GM12864 (cell line): ENCODE measurements at places on chromosomes 3 and 15.
A peak's percentile ranks its signal among the peaks of the same experiment; 100 is the strongest.

DNA sequence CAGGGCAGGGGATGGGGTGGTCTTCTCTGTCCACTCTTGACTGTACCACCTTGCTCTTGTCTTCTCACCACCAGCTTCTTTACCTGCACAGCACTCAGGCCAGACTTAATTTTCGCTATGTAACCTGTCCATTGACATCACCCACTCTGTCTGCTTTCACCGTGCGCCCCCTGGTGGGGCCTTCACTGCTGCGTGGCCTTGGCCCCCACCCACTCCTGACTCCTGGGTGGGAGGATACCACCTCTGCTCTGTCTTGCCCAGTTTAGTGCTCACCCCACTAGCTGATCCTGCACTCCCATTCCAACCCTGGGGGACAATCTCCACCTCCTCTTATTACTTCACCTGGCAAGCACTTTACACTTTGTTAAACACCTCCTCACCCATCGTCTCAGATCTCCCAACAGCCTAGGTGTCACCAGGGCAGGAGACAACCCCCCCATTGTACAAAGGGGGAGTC lies 17.7 kb downstream of the PTH1R start:
- no peak for DNase-seq

DNA sequence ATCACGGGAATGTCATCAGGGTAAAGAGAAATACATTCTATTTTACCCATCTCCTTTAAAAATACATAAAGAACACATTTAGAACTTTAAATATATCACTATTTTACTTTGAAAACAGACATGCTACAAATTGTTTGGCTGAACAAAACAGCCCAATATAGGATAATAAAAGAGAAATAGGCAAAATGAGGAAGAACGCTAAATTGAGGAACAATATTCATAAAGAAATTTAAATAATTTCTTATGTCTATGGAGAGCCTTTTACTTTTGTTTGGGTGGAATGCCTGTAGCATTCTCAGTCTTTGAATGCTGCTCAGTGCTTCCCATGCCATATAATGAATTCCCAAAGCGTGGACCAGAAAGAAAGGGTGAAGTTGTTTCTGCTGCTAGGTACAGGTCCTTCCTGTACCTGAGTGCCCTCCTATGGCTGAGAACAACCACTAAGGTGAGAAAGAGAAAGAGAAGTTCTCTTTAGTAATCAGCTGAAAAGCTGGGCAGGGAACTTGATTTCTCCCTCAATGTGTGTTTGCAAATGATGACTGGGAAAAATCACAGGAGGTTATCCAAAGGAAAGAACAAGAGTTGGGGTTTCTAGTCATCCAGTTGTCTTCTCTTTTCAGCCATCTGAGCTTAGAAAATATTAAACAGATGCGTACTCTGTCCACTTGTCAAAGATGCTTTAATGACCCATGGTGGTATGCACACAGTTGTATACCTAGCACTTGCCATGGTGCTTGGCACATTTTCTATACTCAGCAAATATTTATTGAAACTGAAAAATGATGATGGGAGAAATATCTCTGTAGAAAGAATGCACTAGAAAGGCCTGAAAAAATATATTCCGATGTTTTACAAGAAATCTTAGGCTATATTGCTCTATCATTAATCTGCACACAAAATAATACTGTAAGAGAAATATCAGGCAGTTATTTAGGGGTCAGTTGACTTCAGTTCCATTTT lies 404.6 kb downstream of the TIGIT start:
- DNase-seq = no peak

GRCh38 chr15:35293353-35294130 lies 208.4 kb upstream of the NANOGP8 start:
- DNase-seq = no peak

DNA sequence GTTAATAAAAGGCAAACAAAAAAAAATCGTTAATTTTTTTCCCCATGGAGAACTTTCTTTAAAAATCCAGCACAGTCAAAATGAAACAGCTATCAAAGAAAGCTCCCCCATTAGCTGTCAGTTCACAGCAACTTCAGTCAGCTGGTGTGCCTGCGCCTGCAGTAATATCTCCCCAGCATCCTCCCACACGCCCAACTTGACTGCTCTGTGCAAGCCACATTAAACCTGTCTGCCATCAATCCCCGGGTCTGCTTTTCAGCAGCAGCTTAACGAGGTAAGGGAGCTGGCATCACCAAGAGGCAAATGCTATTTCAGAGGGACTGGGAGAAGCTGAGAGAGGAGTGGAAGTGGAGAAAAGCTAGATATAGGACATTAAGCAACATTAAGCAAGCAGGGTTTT lies 337.5 kb downstream of the GAP43 start:
- no peak for DNase-seq

- no peak for DNase-seq
Measured at GRCh38 chr3:188827103-188827502, 344.7 kb upstream of the TPRG1 start.

DNA sequence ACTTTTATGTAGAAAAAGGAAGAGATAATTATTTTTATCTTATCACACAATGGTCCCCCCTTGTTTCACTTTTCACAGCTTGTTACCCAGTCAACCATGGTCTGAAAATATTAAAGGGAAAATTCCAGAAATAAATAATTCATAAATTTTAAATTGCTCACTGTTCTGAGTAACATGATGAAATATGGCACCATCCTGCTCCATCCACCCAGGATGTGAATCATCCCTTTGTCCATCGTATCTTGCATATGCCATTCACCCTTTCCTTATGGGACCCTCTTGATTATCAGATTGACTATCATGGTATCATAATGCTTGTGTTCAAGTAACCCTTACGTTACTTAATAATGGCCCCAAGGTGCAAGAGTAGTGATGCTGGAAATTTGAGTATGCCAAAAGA lies 43.7 kb downstream of the ANKRD28 start:
- DNase-seq = no peak

DNA sequence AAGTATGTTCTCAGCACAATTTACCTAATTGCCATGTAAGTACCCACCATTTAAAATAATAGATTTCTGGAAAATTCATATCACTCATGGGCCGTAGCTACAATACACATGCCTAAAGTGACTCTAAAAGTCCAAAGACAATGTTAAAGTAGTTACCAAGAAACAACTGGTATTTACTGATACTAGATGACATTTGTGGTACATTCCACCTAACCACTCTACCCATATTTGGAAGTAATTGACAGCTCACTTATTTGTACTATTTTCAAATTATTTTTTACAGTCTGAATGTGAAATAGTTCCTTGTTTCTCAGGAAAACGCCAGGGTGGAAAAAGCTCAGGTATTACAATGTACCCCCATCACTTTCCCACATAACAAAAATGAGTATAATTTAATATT lies 573.0 kb downstream of the MECOM start:
- no peak for DNase-seq

DNA sequence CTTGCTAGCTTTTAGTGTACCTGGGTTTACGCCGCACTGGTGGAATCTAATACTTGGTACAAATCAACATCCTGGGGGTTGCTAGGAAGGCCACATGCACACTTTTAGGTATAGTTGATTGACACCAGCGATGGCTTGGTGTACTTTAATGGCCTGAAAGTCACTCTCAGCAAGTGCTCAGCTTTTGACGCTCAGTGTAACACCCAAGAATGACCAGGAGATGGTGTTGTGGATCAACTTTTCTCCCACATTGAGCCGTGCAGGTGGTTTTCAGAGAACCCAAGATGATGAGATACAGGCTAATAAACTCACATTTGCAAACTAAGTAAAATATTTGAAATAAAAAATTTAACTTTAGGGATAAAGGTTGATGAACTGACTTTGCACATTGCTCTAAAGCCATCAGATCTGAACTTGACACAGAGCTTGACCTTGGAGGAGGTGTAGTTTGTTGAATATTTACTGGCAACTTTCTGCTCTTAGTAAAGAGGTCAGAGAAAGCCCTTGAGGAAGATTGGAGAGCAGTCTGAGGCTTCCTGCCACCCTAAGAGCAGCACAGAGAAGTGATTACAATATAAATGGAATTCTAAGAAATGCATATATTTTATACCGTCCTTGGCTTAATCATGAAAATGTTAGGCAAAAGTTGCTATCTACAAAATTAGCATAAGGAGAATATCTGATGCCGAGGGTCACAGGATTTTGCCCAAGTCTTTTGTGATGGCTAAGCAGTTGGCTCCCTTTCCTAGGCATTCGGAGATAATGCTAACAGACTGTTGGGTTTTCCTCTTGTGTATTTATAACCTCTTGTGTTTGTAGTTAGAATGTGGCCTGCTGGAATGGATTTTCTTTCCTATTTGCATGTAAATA lies 143.4 kb upstream of the RASGRP1 start:
- DNase-seq = peak; percentile 22

GRCh38 chr3:119175872-119176756 lies 2.7 kb downstream of the UPK1B start:
- no peak for DNase-seq

GRCh38 chr3:1275495-1275894 lies 182.7 kb downstream of the CNTN6 start:
- DNase-seq = no peak

- DNase-seq = no peak
Measured at GRCh38 chr3:30685267-30685667, 78.9 kb downstream of the TGFBR2 start.

DNA sequence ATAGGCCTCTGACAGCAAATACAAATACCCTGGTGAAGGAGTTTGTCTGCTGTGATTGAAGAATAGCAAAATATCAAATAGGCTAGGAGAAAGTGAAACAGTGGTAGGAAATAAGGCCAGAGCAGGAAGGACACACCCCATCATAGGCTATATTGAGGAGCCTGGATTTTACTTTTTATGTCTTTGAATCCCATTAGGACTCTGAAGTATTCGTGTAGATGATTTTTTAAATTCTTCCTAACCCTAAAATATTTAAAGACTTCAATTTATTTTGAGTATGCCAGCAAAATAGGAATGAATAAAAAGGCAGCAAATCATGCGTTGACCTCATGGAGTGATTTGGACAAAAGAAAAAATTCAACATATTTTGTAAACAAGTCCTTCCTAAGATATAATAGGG lies 562.8 kb downstream of the NAALADL2 start:
- no peak for DNase-seq

GRCh38 chr15:33545866-33546265 lies 235.1 kb downstream of the RYR3 start:
- DNase-seq = no peak

- no peak for DNase-seq
Measured at GRCh38 chr3:151404316-151404715, 19.8 kb upstream of the P2RY12 start.

DNA sequence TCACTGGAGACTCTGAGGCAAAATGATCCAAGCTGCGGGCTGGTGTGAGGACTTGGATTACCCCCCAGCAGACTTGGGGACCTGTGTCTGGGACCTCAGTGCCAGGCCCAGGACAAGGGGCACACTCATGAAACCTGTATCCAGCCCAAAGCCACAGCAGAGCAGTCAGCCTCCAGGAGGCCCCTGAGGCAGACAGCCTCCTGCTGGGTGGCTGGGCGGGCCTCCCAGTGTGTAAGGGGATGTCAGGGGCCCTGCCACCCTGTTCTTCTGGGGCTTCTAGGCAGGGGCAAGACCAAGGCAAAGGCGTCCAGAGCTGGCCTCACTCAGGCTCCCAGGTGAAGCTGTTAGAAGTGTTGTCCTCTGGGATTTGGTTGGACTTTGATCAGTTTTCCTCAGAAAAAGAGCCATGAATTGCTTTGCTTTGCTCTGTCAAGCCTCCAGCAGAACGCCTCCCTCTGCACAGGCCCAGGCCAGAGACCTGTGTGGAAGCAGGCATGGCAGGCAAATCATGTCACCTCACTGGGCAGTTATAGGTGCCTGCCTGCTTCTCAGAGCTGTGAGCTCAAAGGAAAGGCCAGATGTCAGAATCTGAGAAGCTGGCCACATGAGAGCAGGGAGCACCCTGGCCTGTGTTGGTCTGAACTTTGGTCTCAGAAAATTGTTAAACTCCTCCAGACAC lies 77.4 kb downstream of the SMAD6 start:
- no peak for DNase-seq

DNA sequence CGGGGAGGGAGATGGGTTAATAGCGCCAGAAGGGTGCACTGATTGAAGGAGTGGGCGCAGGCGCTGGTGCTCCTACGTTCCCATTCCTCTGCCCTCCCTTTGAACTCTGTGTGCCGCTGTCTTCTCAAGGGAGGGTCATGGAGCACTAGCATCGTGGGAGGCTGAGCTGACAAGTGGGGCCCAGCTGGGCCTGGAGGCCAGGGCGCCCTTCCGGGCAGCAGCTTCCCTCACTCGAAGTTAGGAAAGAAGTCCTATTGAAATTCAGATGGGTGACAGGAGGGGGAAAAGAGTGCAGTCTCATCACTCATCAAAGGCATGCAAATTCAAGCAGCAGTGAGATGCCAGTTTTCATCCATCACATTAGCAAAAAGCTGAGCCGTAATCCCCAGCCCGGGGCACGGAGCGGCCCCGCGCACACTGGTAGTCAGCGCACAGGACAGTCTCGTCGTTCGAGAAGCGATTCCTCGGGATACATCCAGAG lies 128.2 kb downstream of the LRRK1 start:
- no peak for DNase-seq

DNA sequence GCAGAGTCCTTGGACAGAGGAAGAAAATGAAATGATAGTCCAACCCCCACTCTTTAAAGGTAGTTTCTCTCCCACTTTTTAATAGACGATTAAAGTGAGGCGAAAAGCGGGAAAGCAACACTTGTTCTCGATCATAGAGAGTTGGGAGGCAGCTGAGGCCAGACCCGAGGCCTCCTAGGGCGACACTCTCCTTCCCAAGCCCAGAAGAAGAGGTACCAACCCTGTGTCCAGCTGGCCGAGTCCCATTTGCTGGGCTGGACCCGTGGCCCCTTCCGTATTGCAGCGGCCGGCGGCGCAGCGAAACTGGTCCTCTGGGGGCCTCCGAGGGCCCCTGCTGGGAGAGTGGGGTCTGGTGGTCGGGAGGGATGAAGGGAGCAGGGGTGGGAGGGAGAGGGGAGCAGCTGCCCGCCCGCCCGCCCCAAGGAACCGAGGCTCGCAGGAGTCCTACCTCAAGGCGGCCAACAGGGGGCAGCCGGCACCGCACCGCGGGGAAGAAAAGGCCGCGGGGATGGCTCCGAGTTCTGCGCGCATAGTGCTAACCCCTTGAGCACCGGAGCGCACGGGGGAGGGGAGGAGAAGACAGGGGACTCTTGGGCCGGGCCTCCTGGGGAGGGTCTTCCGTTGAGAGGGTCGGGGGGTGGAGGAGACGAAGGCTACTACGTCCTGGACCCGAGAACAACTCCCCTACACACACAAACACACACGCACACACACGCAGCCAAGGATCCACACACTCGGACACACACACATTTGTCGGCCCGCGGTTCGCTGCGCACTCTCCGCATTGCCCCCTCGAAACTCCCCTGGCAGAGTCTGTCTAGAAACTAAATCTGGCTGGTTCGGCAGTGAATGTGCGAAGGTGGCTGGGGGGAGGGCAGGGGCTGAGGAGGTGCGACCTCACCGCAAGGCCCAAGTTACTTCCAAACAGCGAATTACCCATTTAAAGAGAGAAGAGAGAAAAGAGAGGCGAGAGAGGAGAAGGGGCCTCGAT lies 2.0 kb downstream of the WNT5A start:
- peak; percentile 42 for DNase-seq

GRCh38 chr3:56291244-56291680 lies 177.0 kb downstream of the ERC2 start:
- DNase-seq = no peak

- DNase-seq = peak; percentile 53
Measured at GRCh38 chr3:53114011-53114400, 16.2 kb downstream of the RFT1 start.
